HS-5 (cell line): ENCODE measurements at places on chromosomes 11 and 22.
A peak's percentile ranks its signal among the peaks of the same experiment; 100 is the strongest.

DNA sequence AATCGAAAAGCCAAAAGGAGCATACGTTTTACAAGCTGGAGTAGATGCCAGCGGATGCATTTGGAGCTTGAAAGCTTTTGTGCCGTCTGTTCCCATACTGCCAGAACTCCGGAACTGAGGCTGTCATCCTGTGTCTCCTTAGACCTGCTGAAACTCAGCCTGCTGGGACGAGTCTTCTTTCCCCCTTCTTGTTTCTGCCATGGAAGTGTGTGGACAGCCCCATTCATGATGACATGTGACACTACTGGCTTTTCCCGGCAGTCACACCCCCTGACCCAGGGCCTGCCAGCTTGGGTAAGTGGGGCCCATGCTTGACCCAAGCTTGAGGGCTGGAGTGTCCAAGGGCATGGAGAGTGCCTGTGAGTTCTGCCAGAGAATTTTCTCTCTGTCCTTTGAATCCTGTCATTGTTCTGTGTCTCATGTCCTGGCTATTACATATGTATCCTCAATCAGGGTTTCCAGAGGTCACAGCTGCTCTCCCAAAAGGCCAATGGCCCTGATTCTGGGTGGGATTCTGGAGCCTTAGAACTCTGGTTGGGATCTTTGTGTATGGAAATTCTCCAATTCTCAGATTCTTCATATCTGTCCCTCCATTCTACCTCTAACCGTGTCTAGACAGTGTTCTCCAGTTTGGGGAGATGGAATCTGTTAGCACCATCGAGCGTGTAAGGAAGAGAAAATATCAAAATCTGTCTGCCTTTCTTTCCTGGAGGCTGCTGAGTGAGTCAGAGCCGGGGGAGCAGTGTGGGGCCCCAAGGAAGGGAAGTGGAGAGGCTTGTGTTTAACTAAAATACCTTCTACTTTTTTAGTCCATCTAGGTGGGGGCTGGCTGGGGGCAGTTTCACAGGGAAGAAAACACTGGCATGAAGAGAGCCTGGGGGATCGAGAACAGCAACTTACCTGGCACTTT lies 73.2 kb downstream of the KIAA1671 start:
- DNase-seq: peak; percentile 34

DNA sequence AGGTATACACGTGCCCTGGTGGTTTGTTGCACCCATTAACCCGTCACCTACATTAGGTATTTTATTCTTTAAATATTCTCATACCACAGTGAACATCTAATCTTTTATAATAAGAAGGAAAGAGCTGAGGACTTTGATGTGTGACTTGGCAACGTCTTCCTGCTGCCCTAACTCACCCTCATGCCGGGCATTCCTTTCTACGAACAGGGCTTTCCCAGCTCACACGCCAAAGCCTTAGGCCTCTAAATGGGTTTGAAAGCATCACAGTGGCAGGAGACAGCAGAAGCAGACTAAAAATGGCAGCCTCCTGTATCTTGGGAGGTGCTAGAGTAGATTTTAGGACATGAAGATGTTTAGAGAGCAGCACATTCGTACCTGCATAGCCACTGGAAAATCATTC lies 52.6 kb downstream of the CLTCL1 start:
- DNase-seq: no peak

DNA sequence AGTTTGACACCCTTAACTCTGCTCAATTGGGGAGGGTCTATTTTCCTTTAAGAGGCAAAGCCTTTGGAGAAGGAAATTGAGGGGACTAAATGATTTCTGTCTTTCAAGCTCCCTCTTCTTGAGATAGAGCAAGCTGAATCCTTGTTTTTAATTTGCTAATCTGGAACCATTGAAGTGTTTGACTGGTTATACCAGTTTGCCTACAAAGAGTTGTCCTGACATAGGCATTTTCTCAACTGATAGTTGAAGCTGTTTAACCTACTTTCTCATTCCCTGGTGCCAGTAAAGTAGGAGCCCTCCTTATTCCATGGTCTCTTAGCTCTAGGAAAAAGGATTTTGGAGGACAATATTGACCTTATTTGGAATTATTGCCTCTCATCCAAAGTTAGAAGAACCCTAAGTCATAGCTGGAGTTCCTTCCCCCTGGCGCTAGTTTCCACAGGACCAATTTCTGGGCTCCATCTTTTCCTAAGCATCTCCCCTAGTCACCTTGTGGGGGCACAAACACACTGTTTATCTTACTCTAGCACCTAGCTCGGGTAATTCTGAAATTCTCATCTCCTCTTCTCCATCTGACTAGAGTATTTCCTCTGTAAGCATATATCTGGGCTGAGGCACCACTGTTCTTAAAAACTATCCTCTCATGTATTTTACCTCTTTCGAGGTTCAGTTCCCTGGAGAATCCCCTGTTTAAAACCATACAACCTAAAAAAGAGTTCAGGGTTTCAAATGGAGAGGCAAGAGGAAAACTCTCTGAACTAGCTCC lies 7.4 kb downstream of the ZDHHC5 start:
- no peak for DNase-seq

DNA sequence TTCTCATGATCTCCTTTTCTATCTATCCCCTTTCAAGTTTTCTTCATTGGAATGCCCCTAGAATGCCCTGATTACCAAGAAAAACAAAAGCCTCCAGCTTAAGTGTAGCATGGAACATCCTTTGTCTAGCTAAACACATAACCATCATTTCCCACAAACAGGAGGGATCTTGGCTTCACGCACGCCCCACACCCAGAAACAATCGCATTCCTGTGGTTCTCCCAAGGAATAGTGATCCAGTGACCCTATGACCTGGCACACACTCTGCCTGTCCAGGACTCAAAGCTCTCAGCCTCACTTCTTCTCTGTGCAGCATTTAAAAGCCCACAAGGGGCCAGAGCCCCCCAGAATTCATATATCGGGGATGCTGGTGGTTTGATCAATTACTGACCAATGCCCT lies 9.3 kb upstream of the POU2AF1 start:
- no peak for DNase-seq
